ENCODE measurements at places on chromosomes 1 and 21.

DNA sequence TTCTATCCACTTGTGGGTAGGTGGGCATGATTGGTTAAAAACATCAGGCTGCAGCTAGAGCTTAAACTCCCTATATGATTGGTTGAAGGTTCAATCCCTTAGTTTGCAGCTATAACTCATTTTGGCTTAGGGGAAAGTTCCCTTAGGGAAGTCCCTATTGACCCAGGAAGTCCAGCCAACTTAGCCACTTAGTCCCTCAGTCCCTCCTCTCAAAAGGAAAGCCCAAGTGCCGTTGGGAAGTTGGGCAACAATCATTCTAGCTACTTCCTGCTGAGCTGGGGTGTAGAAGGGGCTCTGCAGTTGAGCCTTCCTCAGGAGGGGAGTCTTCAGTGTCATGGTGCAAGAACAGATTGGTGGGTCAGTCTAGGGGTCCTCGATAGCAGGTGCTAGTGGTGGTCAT, 12.2 kb downstream of the MSTO1 start:
- no peak for DNase-seq

DNA sequence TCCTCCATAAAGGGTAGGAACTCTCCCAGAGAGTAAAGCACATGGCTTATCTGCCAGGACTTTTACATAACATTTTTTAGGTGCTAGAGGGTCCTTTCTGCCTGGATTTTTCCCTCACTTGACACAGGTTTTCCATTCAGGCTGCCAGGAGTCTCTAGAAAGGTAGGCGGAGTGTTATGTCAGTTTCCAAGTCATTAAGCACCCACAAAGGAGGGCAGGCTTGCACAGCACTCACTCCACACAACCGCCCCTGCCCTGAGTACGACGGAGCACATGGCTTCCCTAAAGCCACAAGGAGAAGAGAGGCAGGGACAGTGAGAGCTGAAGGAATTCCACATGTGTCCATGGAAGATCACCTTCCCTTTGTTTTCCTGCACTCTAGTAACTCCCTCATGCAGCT, 55.7 kb downstream of the CAPZB start:
- no peak for DNase-seq

DNA sequence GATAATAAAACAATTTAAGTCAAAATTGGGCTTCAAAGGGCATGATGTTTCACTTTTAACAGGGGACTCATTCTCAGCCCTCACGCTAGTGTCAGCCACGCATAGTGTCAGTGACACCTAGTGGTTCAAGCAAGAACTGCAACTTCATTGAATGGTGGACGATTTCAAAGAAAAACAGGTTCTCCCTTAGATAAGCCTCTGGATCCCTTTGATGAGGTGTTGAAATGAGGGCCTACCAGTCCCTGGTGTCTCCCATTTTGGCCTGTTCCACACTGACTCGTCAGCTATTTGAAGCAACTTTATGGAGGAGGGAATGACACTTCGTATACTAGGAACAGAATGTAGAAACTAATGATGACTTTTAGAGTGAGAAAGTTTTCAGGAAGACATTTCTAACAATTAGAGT, 56.2 kb downstream of the FCRL5 start:
- DNase-seq, result peak; percentile 47

DNA sequence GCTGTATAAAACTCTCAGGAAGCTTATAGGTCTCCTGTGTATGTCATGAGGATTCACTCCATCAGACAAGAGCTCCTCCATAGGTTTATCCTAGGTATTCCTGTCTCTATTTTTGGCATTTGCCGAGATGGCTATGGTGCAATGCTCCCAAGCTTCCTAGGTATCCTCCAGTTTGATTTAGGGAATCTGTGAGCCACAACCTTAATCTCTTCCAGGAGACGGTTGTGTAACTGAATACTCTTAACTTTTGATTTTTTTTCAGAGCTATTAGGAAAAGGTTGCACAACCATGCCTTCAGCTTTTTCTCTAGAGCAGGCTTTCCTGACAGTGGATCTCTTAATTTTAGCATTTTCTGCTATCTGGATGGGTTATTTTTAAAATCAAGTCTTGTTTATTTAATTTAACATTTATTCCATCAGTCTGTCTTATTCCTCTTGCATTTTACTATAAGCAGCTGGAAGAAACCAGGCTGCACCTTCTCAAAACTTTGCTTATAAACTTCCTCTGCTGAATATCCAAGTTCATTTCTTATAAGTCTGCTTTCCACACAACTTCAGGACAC, 69.4 kb upstream of the BACE2 start:
- no peak for DNase-seq

- DNase-seq, result no peak
Observed at GRCh38 chr21:16767201-16767600, 745.6 kb upstream of the CXADR start.

GRCh38 chr1:98327220-98327861, 334.2 kb upstream of the SNX7 start:
- no peak for DNase-seq

- DNase-seq, result no peak
Observed at GRCh38 chr1:7541629-7542028, 229.5 kb upstream of the VAMP3 start.

GRCh38 chr1:93758842-93759515, 77.3 kb upstream of the BCAR3 start:
- peak; percentile 33 for DNase-seq

DNA sequence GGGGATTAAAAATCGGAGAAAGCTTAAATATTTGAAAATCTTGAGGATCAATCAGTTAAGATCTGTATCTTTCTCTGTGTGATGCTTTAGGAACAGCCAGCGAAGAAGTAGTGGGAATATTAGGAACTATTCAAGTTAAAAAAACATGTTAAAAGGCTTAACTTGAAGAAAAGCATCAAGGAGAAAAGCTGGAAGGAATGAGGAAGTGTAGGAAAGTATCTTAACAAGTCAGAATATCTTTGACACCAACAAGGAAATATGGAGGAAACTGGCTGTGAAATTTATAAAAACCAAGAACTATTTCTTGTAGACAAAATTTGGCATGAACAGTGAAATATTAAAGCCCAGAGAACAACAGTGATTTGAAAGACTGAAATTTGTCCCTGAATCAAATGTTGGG, 60.4 kb downstream of the ATF6 start:
- no peak for DNase-seq

- DNase-seq, result no peak
Observed at GRCh38 chr1:44947774-44948311, 38.6 kb downstream of the EIF2B3 start.

- no peak for DNase-seq
Observed at GRCh38 chr1:15222653-15223303, 24.2 kb upstream of the FHAD1 start.

- peak; percentile 51 for DNase-seq
Observed at GRCh38 chr21:37829447-37829846, 86.8 kb downstream of the KCNJ6 start.

GRCh38 chr1:26828411-26828991, 2.0 kb downstream of the ZDHHC18 start:
- DNase-seq, result no peak

DNA sequence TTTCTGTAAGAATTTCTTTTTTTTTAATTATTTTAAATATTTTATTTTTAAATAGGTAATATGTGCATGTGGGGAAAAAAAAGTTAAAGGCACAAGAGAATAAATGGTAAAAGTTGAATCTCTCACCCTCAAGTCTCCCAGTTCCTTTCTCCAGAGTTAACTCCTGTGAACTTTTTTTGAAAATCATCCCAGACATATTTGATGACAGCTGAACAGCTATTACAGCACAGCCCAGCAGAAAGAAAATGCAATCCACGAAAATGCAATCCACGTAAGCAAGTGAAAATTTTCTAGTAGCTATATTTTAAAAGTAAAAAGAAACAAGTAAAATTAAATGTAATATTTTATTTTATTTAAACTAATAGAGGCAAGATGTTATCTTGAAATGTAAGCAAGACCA, 310.0 kb upstream of the RUNX1 start:
- DNase-seq, result no peak

DNA sequence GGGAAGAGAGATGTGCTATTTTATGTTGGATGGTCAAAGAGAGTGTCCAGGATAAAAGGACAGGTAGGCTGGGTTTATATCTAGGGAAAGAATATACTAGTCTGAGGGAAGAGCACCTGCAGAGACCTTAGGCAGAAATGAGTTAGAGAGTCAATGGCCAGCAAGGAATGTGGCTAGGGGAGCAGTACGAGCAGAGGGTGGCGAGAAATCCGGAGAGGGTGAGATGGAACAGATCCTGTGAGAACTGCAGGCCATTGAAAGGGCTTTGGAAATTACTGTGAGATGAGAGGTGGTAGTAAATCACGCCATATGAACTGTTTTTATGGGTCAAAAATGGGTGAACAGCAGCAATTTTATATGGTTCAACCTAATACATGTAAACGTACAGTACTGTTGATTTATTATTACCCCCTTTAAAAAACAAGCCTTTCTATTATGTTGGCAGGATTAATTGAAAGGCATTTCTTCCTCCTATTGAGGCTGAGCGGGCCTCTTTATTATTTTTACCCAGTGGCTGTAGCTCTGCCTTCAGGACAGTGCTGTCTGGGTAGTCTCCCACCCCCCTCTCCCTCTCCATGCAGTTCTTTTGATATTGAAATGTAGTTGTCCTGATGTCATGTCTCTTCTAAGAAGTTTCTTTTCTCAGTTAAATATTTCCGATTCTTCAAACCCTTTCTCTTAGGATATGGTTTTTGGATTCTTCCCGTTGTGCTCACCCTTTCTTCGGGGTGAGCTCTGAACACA, 75.2 kb upstream of the CD1D start:
- DNase-seq, result no peak

- DNase-seq, result no peak
Observed at GRCh38 chr1:44135886-44136285, 5.5 kb downstream of the KLF18 start.

DNA sequence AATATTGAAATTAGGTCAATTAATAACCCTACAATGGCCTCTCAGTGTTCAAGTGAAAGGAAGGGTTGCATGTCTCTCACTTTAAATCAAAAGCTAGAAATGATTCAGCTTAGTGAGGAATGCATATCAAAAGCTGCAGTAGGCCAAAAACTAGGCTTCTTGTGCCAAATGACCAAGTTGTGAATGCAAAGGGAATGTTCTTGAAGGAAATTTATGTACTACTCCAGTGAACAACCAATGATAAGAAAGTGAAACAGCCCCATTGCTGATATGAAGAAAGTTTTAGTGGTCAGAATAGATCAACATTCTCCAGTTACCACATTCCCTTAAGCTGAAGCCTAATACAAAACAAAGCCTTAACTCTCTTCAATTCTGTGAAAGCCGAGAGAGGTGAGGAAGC, 10.0 kb downstream of the MAEL start:
- DNase-seq, result no peak

DNA sequence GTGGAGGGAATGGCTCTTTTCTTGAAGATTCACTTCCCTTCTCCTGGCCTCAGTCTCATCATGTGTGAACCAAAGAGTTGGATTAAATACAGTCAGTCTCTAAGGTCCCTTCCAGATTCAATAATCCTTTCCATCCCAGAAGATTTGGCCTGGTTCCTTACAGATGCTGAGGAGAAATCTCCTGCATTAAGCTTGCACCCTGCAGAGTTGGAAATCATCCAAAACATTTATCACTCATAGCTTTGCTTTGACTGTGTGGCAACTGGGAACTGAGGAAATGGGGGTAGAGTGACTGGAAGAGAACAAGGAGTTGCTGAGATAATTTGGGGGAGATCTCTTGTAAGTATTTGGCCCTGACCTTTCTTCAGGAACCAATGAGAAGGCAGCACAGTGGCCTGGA, 220.5 kb upstream of the SGIP1 start:
- no peak for DNase-seq

- DNase-seq, result no peak
Observed at GRCh38 chr1:96060621-96061020, 661.0 kb upstream of the PTBP2 start.

GRCh38 chr1:238485912-238486209, 595.1 kb upstream of the ZP4 start:
- DNase-seq, result no peak

GRCh38 chr21:26965907-26966581, 844 bp downstream of the ADAMTS5 start:
- DNase-seq, result no peak

GRCh38 chr1:119898530-119898929, 2.2 kb upstream of the ADAM30 start:
- no peak for DNase-seq

- no peak for DNase-seq
Observed at GRCh38 chr1:109135940-109136339, 22.0 kb downstream of the ELAPOR1 start.

DNA sequence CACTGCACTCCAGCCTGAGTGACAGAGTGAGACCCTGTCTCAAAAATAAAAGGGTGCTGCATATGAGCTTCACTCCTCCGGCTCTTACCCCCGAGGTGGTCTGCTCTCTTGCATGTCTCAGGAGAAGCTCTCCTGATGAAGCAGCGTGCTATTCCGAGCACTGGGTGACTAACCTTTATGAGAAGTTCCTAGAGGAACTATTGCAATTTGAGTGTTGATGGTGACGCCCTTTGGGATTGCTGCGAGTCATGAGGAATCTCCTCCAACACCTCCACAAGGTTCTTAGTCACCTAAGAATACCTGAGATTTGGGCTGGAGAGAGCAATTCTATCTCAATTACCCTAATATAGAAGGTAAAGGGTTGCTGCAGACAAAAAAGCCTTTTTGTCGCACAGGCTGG, 40.8 kb upstream of the TINAGL1 start:
- DNase-seq, result no peak

DNA sequence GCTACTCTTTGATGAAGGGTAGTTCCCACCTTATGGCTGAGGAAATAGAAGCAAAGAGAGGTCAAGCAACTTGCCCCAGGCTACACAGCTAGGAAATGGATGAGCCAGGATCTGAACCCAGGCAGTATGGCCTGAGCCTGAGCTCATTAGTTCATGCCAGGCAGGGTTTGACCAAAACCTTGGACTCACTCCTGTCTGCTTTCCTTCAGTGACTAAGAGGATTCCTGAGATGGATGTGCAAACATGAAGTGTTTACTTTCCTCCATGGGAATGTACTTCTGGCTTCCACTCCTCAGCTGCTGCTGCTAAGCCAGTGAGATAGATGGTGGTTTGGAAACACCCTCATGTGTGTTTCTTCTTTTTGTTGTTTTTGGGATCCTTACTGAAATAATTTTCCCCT, 35.1 kb upstream of the ERRFI1 start:
- DNase-seq, result peak; percentile 21

DNA sequence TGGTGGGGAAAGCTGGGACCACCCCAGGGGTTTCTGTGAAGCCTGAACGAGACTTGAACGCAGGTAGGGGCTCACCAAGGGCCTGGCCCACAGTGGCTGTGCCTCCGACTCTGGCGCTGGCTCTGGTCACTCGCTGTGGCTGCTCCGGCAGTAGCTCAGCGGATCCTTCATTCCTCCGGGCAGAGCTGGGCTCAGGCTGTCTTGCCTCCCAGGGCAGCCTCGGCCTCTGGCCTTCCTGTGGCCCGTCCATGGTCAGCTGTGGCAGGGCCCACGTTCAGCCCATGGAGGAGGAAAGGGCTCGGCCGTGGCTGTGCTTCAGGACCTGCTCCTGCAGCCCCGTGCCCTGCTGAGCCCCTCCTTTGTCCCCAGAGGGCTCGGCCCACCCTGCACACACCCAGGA, 162.9 kb upstream of the C1orf174 start:
- no peak for DNase-seq

- DNase-seq, result no peak
Observed at GRCh38 chr1:67193704-67194103, 27.4 kb downstream of the IL23R start.

Measured in adrenal gland (tissue), 19 donors.